ENCODE measurements at places on chromosomes 6 and 20. TPM values are rescaled to one million over a fixed set of nuclear protein-coding genes. Genes with fewer than 3 reads are reported as not detected.

EEF1E1 gene
- total RNA-seq: 42.4 TPM

BTBD3 gene
- 186 TPM for total RNA-seq

L3MBTL3 gene
- 26.8 TPM for total RNA-seq

KIFC1 gene
- total RNA-seq: 5.8 TPM

CPXM1 gene
- total RNA-seq: 12.0 TPM

PRDM13 gene
- total RNA-seq: 0.46 TPM

PPP1R3G gene
- 3.7 TPM for total RNA-seq

KIF6 gene
- 6.7 TPM for total RNA-seq

SRPK1 gene
- 87.7 TPM for total RNA-seq

SAMD3 gene
- 19.4 TPM for total RNA-seq

TAF4 gene
- 8.5 TPM for total RNA-seq

FRK gene
- 0.92 TPM for total RNA-seq

COL12A1 gene
- total RNA-seq: 8.3 TPM

SCGN gene
- total RNA-seq: 13.8 TPM

IL20RA gene
- 1.4 TPM for total RNA-seq

PCED1A gene
- total RNA-seq: 18.0 TPM

CLVS2 gene
- 43.6 TPM for total RNA-seq

RIPOR2 gene
- total RNA-seq: 33.4 TPM

Measured in diencephalon (tissue), 1 donor.